ENCODE measurements at places on chromosomes 3 and 15. TPM values are rescaled to one million over a fixed set of nuclear protein-coding genes. Genes with fewer than 3 reads are reported as not detected.

The PML gene
- total RNA-seq, result 39.3 TPM

GRCh38 chr15:94666553-94666952 lies 435.2 kb downstream of the MCTP2 start:
- no peak for DNase-seq

GRCh38 chr15:96703091-96703490 lies 372.6 kb downstream of the NR2F2 start:
- DNase-seq, result no peak

DNA sequence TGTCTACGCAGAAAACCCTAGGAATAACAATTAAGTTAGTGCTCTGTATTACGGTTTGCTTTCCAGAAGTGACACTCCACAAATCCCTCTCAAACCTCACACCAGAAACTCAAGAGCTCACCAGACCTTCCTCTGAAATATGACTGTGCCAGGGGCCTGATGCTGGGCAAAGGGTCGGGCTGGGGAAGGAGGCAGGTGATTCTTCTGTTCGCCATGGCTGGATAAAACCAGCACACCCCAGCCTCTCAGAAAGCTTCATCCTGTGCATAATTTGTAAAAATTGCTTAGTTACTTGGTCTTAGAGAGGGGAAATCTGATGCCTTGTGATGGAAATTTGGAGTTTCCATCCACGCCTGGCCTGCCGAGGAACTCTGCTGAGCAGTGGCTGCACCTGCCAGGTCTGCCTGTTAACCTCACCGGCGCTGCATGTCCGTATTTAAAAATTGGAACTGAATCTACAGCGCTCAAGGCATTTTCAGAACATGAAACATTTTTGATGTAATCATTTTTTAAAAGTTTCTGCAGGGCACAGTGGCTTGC lies 22.7 kb upstream of the ATP1B3 start:
- DNase-seq, result no peak

DNA sequence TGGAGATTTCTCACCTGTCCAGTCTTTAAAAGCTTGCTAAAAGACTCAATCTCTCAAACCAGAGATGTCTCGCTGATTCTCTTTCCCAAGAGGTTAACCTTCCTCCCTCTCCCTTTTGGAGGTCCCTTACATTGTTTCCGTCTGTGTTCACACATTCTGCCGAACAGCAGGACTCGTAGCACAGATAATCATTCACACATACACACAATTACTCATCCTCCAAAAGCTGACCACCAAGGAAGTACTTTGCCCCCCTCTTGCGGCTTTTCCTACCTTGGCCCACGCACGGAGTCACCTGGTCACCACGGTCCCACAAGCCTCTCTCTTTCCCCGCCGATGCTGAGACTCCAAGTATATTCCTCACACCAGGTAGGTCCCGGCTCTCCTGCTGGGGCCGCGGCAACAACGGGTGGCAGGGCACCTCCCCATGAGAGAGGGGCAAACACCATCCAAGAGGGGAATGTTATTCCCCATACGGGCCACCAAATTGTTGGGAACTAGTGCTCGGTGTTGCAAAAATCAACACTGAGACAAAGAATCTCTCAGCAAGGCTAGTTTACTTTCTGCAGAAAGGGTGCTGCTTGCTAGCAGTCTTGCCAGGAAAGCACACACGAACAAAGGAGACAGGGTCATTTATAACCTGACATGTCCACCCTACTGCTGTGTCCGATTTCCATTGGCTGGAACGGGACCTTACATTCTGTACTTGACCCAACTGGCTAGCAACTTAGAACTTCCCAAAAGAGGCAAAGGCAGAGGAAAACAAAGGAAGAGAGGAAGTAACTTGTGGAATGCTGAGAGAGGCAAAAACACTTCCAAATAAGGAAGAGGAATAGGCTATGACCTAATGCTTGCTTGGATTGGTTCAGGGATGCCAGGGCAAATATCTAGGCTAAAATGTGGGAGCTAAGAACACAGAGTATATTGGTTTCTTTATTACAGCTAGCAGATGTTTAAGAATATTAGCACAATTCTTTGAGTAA lies 102.1 kb upstream of the NECTIN3 start:
- no peak for DNase-seq

- DNase-seq, result no peak
These were observed 242.1 kb downstream of the THSD4 start for GRCh38 chr15:71357321-71357732.

The TGM5 gene
- total RNA-seq, result 0.94 TPM

The LEKR1 gene
- total RNA-seq, result not detected

The SLC12A8 gene
- 8.7 TPM for total RNA-seq

GRCh38 chr3:132343018-132343612 lies 25.9 kb downstream of the ACP3 start:
- no peak for DNase-seq

DNA sequence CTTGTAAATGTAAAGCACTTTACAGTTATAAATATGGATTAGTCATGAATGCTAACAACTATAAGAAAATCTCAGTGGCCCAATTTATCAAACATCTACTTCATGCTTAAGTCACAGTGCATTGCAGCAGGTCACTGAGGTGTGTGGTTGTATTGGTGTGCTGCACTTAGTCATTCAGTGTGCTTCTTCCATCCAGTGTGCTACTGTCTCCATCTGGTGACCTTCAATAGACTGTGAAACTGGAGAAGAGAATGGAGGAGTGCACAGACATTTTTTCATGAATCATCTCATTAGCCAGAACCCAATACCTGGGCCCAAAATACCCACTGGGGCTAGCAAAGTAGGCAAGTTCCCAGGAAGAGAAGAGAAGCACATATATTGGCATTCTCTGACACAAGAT lies 199.6 kb downstream of the SHOX2 start:
- DNase-seq, result no peak

DNA sequence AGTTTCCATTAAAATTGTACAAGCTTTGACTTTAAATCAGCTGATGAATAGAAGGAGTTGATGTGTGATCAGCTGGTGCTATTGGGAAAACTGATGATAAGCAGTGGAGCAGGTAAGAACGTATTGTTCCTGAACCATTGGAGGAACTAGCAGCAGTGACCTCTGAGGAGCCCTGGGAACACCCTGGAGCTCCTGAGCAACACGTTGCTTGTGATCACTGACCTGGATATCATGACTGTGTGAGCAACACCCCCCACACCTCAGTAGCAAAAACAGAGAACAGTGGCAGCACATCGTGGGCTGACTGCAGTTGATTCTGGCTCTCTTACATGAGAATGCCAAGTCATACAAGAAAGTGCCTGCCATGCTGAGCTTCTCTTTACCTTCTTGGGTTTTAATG lies 72.9 kb downstream of the BLM start:
- DNase-seq, result no peak

- no peak for DNase-seq
These were observed 56.8 kb downstream of the CCR4 start for GRCh38 chr3:33008282-33008681.

DNA sequence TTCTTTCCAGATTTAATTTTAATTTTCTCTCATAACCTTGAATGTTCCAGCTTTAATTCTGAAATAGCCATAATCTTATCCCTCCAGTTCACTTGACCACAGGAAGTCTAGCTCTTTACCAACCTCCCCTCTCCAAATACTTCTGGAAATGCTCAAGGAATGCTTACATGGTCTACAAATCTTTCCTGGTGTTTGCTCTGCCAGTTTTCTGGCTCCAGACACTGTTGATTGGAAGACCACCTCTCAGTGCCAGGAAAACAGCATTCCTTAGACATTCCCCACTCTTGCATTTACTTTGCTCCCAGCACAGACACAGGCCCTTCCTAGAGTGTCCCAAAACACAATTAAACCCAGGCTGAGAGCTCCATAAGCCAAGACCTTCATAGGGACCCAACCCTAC lies 98.6 kb downstream of the MESD start:
- DNase-seq, result no peak

GRCh38 chr3:51275111-51275805 lies 109.8 kb upstream of the MANF start:
- no peak for DNase-seq

The CAMK2N2 gene
- total RNA-seq, result 0.28 TPM

The OIP5 gene
- not detected for total RNA-seq

The SPINT1 gene
- 16.2 TPM for total RNA-seq

- no peak for DNase-seq
These were observed 104.0 kb downstream of the ABHD5 start for GRCh38 chr3:43794776-43795175.

The MYEF2 gene
- 7.3 TPM for total RNA-seq

- no peak for DNase-seq
These were observed 227.1 kb upstream of the ATP11B start for GRCh38 chr3:182565916-182566796.

DNA sequence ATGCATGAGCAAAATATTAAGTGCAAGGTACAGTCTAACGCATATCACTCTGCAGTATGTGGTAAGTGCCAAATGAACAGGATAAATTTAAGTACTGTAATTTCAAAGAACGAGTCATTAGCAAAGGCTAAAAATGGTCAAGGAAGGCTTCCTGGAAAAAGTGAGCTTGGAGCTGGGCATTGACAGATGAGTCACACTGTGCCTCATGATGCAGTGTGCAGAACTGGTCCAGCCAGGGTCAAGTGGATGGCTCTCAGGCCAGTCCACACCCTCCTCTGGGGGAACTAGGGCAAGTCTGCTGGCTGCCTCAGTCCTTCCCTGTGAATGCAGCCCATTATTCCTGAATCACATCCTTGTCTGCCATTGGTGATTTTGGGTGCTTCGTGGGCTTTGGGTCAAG lies 76.3 kb downstream of the CACNA1D start:
- no peak for DNase-seq

- no peak for DNase-seq
These were observed 70.7 kb downstream of the SEMA5B start for GRCh38 chr3:122956693-122957455.

The GOLGA8T gene
- 1.2 TPM for total RNA-seq

The STT3B gene
- total RNA-seq, result 101 TPM

GRCh38 chr3:32238453-32239306 lies at the start of gene CMTM8:
CMTM8 (plus strand) TSS chr3:32238680; CDS start chr3:32238973, 293 bp downstream.
- no peak for DNase-seq

GRCh38 chr3:99394831-99395778 lies 243.3 kb upstream of the COL8A1 start:
- no peak for DNase-seq

DNA sequence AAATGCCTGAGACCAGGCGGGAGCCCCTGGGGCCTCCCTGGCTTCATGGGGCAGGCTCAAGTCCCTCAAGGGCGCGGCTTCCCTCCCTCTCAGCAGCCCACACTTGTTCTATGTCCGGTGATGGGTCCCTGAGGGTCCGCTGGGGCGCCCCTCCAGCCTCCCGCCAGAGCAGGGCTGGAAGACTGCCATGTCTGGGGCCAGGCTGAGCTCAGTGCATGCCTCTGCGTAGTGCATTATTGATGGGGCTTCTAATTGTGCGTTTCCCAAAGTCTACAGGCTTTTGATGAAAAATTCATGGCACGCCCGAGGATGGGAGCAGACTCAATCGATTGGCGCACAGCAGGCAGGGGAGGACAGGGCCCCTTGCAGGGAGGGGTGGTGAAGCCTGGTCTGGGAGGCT lies 51.3 kb downstream of the CYP11A1 start:
- DNase-seq, result no peak
